Ascending aorta (tissue), 2 donors: ENCODE measurements at places on chromosomes 2 and 18.

- peak; percentile 81 for DNase-seq
Observed at GRCh38 chr2:99636144-99637034, 146.6 kb upstream of the REV1 start.

- no peak for DNase-seq
Observed at GRCh38 chr2:197152451-197153228, 157.9 kb downstream of the ANKRD44 start.

GRCh38 chr2:70522627-70523026, 31.0 kb downstream of the TGFA start:
- no peak for DNase-seq

DNA sequence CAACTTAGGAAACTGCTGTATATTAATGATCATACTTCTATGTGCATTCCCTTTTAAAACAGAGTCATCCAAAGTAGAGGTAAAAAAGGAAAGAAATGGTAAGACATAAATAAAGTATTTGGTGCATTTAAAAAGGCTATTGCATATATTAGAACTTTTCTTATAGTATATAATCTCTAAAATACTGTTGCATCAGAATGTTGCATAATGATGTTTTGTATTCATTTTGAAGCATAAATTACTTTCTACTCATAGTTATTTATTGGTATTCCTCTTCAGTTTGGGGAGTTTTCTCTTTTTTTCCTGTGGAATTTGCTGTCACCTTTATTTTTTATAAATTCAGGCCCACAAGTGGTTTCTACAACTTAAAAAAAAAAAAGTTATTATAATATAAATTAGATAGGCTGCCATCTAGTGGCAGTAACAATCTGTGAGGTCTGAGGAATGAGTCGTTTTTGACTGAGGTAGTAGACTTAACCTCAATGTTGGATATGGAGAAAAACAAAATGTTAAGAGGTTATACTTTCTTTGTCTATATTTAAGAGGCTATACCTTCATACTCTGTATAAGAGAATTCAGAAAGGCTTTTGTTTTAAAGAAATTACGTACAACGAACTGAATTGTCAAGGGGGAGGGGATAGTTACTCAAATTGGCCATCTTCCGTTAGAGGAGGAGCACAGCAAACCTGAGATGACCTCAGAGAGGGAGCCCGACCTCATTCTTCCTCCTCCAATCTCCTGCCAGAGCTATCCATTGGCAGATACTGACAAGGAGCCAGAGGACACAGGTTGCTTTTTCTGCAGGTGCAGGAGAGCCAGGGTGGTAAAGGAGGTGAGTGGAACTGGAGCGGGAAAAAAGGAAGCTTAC, 23.8 kb downstream of the ANKAR start:
- peak; percentile 70 for DNase-seq

GRCh38 chr18:79971986-79972385, 7.5 kb downstream of the HSBP1L1 start:
- no peak for DNase-seq

GRCh38 chr2:64260817-64261216, 116.6 kb upstream of the PELI1 start:
- DNase-seq, result peak; percentile 26
